ENCODE measurements at places on chromosomes 3 and 15.

DNA sequence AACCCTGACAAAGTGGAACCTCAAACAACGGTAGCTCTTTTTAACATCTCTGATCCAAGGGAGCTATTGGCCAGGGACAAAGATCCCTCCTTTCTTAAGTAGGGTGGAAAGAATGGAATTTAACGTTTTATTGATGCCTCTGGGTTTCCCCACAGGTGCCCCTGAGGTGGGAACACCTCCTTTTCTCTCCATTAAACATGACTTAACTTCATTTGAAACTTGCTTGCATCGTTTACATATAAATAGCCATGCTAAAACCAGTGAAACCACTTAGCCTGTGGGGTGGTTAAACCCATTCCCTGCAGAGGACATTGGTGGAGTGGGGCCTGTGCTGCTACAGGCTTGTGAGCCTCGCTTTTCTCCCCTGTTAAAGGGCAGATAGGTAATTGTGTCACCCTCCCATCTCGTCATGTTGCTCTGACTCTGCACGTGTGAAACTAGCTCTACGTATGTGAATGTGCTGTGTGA, 9.7 kb downstream of the CGNL1 start:
- DNase-seq, result no peak

- no peak for DNase-seq
Observed at GRCh38 chr3:129077222-129077621, 16.6 kb downstream of the GP9 start.

GRCh38 chr3:16828815-16829214, 55.9 kb upstream of the PLCL2 start:
- peak; percentile 79 for DNase-seq

DNA sequence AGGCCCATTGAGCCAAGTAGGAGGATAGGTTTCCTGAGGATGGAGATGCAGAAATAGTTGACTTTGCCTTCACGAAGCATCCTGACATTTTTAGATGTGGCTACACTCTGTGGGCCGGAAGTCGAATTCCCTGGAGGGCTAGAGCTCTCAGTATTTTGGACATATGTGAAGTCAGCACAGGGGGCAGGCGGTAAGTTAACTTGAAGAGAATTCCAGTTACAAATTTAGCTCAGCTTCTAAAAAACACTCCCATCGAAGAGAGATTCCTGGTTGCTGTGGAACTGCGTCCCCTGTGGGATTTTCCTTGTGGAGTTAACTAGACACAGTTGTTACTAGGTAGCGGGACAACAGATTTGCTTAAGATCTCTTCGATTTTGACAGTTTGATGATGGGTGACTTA, 161.9 kb upstream of the RGMA start:
- DNase-seq, result no peak

DNA sequence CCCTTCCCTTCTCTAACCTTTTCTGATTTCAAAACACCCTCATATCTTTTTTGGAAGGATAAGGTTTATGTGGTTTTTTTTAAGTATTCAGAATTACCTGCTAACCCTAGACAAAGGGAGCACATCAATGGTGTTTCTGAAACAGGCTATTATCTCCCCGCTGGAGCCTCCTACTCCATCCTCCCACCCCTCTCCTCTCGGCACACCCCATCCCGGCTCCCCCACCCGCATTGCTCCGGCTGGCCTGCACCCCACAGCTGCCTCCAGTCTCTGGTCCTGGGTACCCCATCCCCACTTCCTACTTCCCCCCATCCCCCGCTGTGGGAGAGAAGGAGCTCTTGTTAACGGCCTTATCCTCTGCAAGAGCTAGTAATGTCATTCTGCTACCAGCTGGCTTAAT, 59.2 kb downstream of the PDIA5 start:
- DNase-seq, result peak; percentile 14

- DNase-seq, result no peak
Observed at GRCh38 chr15:63029676-63030075, 12.9 kb upstream of the TPM1 start.

- DNase-seq, result no peak
Observed at GRCh38 chr3:3560591-3561311, 238.5 kb upstream of the LRRN1 start.
